ENCODE measurements at places on chromosomes 2 and 18. TPM values are rescaled to one million over a fixed set of nuclear protein-coding genes. Genes with fewer than 3 reads are reported as not detected.

- DNase-seq, result no peak
Observed at GRCh38 chr18:24212939-24213338, 74.1 kb downstream of the CABYR start.

GRCh38 chr18:3150274-3150673 is 69.5 kb downstream of the MYOM1 start:
- DNase-seq, result no peak

GLI2 gene
- total RNA-seq, result 1.8 TPM

GRCh38 chr2:135688978-135689377 is 52.7 kb upstream of the UBXN4 start:
- DNase-seq, result no peak

RGPD4 gene
- total RNA-seq, result 0.19 TPM

- DNase-seq, result no peak
Observed at GRCh38 chr18:64714086-64714485, 565.2 kb upstream of the LINC00305 start.

DNA sequence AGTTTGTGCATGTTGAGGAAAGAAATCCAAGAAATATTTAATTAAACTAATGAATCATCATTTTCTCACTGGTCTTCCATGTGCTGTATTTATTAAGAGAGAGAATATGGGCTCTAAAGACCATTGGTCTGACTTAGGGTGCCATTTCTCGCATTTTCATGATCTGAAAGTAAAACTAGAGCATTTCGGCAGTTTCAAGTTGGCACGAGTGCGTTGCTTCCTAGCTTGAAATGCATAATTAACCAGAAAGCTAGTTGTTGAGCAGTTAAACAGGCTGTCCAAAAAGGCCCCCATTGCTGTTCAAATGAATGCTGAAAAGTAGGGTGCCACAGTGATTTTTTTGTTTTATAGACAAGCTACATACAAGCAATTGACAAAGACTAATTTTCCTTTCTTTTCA is 47.4 kb downstream of the SLC8A1 start:
- DNase-seq, result no peak

MC4R gene
- 0.33 TPM for total RNA-seq

GRCh38 chr2:75586971-75587370 is 26.2 kb upstream of the EVA1A start:
- DNase-seq, result no peak

- DNase-seq, result no peak
Observed at GRCh38 chr2:55168221-55169154, 63.6 kb downstream of the CLHC1 start.

CYS1 gene
- 0.19 TPM for total RNA-seq

C2orf78 gene
- total RNA-seq, result not detected

VWC2L gene
- not detected for total RNA-seq

TMEM131 gene
- total RNA-seq, result 11.4 TPM

- no peak for DNase-seq
Observed at GRCh38 chr18:28088477-28088876, 88.5 kb downstream of the CDH2 start.

ADRA2B gene
- 0.28 TPM for total RNA-seq

DNA sequence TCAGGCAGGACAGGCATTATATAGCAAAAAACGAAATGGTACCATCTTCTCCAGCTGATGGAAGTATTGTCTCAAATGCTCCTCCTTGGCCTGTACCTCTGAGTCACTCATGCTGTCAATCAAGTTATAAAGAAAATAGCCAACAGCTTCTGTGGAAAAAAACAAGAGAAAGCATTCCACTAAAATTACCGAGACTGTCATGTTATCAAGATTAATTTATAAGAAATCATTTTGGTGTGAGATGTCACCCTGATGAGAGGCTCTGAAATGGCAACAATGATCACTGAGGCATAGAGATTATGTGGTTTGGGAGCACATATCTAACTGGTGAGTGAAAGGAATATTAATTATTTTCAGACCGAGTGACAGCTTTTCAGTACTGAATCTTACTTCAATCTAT is 47.4 kb downstream of the LRPPRC start:
- DNase-seq, result no peak

GRCh38 chr2:49032126-49032525 is 122.2 kb downstream of the FSHR start:
- DNase-seq, result no peak

CPLX4 gene
- total RNA-seq, result 0.05 TPM

GRCh38 chr2:181036445-181036844 is 56.0 kb downstream of the UBE2E3 start:
- no peak for DNase-seq

DNA sequence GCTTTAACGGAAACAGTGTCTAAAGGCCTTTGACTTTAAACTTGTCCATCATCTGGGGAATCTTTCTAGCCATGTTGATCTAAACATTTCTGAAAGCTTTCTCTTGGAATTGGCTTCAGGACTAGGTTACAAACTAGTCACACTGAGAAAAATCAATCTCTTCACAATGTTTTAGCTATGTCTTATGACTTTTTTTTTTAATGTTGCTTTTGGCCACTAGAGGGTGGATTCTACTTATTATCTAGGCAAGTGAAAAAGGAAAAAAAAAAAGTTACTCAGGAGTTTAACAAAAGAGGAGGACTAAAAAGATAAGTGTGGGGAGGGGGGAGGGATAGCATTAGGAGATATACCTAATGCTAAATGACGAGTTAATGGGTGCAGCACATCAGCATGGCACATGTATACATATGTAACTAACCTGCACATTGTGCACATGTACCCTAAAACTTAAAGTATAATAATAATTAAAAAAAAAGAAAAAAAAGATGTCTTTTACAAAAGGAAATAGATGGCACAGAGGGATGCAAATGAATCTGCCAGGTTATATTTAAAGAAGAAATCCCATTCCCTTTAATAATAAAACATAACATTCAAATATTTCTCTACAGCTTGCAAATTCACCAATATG is 160.4 kb upstream of the PID1 start:
- peak; percentile 21 for DNase-seq

AGXT gene
- total RNA-seq, result 0.14 TPM

DNA sequence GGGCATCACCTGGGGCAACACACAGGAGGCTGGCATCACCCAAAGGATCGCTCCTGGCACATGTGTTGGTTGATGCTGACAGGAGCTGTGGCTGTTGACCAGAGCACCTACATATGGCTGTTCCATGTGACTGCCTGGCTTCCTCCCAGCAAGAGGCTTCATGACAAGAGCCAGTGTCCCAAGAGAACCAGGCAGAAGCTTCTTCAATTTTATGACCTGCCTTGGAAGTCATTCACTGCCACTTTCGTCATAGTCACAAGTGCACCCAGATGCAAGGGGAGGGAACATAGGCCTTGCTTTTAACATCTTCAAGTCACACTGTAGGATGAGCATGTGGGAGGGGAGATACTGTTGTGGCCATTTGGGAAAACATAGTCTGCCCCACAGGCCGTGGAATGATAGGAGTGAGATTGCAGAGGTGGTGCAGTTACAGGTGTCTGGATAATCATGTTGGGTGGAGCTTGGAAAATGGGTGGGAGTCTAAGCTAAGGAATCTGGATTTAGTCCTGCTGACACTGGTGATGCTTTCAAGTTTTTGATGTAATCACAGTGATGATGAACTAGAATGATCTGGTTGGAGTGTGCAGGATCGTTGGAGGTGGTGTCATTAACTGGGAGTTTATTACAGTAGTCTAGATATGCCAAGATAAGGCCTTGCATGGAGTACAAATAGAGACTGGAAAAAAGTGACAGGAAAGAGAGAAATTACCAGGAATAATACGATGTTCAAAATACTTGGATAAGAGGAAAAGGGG is 107.0 kb downstream of the RAPGEF4 start:
- no peak for DNase-seq

DNA sequence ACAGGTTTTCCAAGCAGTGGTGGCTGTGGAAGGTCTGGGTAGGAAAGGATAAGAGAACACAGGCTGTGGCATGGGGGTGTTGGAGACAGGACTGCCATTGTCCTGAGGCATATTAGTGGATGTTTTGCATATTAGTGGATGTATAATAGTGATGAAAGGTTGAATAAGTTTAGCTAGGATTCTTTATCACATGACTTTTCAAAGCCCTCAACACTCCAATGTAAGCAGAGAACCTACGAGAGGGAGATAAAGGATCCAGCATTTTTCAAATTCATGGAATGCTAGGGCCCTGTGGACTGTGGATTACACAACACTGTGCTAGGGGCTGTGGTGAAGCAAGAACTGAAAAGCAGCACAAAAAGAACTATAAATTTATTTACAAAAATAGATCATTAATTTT is 63.2 kb downstream of the POLE4 start:
- DNase-seq, result no peak

DNA sequence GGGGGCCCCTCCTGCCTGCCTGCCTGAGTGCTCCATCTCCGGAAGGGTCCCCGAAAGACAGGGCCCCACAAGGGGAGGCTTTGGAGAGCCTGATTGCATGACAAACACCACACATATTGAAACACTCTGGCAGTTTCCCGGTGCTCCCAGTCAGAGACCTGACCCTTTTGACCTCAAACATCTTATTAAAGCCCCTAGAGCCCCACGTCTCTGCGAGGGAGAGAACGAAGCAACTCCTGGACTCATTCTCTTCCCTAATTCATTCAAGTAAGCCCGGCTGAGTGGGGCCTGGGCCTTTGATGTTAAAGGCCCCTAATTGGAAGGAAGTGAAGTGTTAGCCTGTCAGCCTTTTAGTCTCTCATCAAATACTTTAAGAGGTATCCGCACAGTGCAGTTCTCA is 335.6 kb downstream of the CYRIA start:
- DNase-seq, result no peak

DNA sequence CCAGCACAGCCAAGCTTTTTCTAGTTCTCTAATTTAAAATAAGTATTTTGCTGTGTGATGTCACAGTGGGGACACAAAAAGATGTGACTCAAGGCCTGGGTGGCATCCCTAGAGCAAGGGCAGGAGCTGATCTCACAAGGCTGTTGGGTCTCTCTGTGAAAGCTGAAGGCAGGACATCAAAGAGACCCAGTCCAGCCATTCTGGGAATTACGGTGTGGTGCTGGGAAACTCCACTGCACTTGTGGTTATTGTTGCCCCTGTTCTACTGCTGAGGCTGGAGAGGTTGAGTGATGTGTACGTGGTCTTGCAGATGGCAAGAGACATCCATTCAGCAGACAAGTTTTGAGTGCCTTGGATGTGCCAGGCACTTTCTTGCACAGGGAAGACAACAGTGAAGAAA is 352.9 kb downstream of the CYRIA start:
- DNase-seq, result no peak

- DNase-seq, result no peak
Observed at GRCh38 chr18:80033181-80034067, 810 bp upstream of the RBFA start.

IKZF2 gene
- total RNA-seq, result 158 TPM

Data from thymus (tissue), 14 donors.